ENCODE measurements at places on chromosomes 4 and X.

DNA sequence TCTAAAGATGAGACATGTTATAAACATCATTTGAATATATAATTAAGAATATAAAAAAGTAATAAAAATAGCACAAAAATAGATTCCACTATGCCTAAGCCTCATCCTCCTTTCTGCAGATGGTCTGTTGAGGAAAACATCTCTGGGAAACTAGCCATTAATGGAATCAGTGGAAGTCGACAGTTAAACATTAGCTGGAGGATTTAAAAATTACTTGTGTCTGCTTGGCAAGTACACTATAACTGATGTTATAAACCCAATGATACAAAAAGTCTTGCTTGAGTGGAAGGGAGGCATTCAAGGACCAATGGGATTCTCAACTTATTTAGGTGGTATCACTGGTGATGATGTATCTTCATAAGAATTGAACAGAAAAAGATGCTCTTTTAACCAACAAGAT, 1598.3 kb downstream of the PCDH18 start:
- no peak for DNase-seq

- no peak for DNase-seq
These were observed 25.1 kb upstream of the MXD4 start for GRCh38 chr4:2286904-2287593.

- no peak for DNase-seq
These were observed 69.9 kb upstream of the TNIP3 start for GRCh38 chr4:121233982-121234381.

- DNase-seq, result no peak
These were observed 404.1 kb downstream of the GPM6A start for GRCh38 chr4:175407926-175408325.

DNA sequence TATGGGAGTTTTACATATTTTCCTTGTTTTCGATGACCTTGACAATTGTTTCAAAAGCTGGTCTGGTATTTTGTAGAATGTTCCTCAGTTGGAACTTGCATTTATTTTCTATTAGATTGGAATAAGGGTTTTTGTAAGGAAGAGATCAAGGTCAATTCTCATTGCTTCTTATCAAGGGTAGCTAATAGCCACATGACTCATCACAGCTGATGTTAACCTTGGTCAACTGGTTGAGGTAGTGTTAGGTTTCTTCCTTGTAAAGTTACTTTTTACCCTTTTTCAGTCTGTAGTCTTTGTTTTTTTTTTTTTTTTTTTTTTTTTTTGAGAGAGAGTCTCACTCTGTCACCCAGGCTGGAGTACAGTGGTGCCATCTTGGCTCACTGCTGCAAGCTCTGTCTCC, 257.2 kb downstream of the SNCA start:
- no peak for DNase-seq

- DNase-seq, result no peak
These were observed 168.9 kb upstream of the ATOH1 start for GRCh38 chr4:93659629-93660028.
